ENCODE measurements at places on chromosomes 7 and 10.

- DNase-seq = no peak
These were observed 88.9 kb downstream of the CTTNBP2 start for GRCh38 chr7:117784315-117784714.

DNA sequence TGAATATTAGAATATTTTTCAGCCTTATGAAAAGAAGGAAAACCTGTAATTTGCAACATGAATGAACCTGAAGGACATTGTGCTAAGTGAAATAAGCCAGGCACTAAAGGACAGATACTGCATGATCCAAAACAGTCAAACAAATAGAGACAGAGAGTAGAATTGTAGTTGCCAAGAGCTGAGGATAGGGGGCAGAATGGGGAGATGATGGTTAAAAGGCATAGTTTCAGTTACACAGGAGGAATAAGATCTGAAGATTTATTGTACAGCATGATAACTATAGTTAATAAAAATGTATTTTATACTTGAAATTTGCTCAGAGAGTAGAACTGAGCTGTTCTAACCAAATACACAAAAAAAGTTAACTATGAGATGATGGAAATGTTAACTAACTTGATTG is 149.0 kb upstream of the TMEM106B start:
- DNase-seq = peak; percentile 4

DNA sequence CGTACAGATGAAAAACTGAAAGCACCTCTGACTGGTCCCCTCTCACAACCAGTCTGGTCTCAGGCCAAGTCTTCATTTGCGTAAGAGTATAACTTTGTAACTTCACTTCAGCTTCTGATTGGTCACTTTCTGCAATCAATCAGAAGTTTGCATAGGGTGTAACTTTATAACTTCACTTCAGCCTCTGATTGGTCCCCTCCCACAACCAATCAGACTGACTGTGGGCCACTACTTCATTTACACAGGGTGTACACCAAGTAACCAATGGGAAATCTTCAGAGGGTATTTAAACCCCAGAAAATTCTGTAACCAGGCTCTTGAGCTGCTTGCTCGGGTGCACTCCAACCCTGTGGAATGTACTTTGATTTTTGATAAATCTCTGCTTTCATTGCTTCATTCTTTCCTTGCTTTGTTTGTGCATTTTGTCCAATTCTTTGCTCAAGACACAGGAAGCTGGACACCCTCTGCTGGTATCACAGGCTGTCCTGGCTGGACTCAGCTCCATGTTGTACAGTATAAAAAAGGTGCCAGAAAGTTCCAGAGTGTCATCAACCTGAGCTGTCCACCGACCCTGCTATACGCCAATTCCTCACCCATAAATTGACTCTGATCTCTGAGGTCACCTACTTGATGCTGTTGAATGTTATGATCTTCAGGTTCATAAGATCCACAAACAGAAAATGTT is 74.5 kb downstream of the COBL start:
- peak; percentile 45 for DNase-seq

DNA sequence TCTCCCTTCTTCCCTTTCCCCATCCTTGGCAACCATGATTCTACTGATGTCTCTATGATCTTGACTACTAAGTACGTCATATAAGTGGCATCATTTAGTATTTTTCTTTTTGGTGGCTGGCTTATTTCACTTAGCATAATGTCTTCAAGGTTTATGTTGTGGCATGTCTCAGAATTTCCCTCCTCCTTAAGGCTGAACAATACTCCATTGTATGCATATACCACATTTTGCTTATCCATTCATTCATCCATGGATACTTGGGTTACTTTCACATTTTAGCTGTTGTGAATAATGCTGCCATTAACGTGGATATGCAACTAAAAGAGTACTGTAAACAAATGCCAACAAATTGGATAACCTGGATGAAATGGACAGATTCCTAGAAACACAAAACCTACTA is 60.8 kb downstream of the BMPR1A start:
- DNase-seq = no peak

- DNase-seq = no peak
These were observed 17.9 kb downstream of the PLPP4 start for GRCh38 chr10:120474956-120475355.

- no peak for DNase-seq
These were observed 19.9 kb downstream of the PPP2R2D start for GRCh38 chr10:131920693-131921092.

GRCh38 chr10:120701381-120701780 is 149.8 kb upstream of the WDR11 start:
- DNase-seq = no peak

DNA sequence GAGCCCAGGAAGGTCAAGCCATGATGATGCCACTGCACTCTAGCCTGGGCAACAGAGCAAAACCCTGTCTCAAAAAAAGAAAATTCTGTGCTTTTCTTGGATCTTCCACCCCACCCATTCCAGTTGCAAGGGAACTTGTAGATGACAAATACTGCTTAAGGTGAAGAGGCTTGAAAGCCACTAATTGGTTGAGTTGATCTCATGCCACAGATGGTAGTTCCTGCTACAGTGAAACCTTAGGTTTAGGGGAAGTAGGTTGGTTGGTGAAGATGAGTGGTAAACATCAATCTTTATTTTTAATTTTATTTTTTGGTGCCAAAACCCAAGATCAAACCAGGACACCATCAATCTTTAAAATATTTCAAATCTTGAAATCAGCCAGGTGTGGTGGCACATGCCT is 2.9 kb upstream of the GDI2 start:
- no peak for DNase-seq

- no peak for DNase-seq
These were observed 20.7 kb upstream of the CFTR start for GRCh38 chr7:117458977-117459583.

- no peak for DNase-seq
These were observed 53.5 kb downstream of the GLI3 start for GRCh38 chr7:42183547-42183946.

DNA sequence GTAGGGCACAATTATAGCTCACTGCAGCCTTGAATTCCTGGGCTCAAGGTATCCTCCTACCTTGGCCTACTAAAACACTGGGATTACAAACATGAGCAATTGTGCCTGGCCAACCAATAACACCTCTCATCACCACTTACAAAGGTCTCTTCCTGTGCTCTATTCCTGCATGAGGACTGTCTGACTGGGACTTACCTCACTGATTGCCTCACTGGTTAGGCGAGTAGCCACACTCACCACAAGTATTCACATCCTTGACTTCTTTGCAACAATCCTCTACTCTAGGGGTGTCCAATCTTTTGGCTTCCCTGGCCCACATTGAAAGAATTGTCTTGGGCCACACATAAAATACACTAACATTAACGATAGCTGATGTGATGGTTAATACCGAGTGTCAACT is 22.6 kb upstream of the PDIA4 start:
- DNase-seq = peak; percentile 30

GRCh38 chr10:48811461-48811860 is 126.8 kb downstream of the WDFY4 start:
- no peak for DNase-seq

GRCh38 chr7:94417901-94418300 is 23.2 kb downstream of the COL1A2 start:
- DNase-seq = no peak

DNA sequence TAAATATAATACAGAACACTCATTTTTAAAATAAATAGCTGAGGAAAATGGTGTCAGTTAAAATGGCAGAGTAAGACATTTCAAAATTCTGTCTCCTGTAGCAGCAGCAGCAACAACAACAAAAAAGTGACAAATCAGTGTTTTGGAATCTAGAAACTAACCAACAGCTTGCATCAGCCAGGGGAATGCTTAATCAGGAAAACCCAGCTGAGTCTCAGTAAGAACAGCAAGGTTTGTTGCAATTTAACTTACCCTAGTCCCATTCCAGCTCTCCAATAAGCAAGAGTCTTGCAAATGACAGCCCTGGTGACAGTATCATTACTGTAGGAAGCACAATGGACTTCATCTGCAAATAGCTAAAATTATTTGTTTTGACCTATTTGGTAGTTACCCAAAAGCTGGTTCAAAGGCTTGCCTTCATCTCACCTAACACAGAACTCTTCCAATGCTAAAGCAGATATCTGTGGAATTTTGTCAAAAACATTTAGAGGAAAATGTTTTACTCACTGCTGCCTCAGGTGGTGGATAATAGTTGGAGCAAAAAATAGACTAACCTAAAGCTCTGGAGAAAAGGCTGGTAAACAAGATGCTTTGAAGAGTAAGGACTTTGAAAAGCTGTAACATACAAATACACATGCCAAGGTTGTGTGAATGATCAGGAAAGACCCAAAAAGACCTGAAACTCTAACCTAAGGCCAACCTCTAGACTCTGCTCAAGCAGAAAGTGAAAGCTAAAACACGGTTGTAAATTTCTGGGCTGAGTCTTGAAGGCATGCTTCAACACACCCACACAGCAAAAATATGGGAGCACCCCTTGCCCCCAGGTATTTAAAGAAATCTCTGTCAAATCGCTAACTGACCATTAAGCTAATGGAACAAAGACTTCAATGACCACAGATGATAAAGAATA is 9.9 kb upstream of the ARHGAP22 start:
- no peak for DNase-seq

DNA sequence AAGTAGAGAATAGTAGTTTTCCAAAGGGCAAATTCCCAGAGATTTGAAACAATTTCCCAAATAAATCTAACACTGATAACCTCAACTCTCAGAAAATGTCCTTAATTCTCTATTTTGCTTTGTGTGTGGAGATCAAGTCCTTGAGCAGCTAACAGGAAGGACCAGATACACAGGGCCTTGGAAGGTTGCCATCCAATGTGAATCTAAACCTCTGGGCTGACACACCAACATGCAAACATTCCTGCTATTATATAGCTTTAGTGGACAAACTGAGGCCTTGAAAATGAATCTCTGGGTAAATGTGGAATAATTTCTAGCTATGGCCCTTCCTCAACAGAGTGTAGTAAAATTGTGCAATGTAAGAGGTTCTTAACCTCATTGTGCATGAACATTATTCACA is 44.1 kb upstream of the PARD3 start:
- no peak for DNase-seq

DNA sequence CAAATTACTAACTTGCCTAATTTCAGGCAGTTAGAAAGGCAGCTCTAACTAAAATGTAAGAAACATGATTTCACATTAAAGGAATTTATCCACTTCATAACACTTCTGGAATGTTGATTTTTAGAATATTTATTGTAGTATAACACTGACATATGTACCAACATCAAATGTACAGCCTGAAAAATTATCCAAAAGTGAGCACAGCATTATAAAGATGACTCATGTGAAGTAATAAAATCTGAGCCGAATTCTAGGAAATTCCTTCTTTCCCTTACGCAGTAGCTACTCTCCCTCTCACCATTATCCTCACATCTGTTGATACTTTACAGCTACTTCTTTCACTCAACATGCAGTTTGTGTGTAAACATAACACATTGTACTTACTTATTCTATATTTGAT is 610.6 kb downstream of the ZWINT start:
- DNase-seq = no peak

Data from Daoy (cell line).